ENCODE measurements at places on chromosomes 6 and 20.
A peak's percentile ranks its signal among the peaks of the same experiment; 100 is the strongest.

GRCh38 chr6:25176466-25176865 lies 102.7 kb upstream of the CARMIL1 start:
- DNase-seq, result no peak

DNA sequence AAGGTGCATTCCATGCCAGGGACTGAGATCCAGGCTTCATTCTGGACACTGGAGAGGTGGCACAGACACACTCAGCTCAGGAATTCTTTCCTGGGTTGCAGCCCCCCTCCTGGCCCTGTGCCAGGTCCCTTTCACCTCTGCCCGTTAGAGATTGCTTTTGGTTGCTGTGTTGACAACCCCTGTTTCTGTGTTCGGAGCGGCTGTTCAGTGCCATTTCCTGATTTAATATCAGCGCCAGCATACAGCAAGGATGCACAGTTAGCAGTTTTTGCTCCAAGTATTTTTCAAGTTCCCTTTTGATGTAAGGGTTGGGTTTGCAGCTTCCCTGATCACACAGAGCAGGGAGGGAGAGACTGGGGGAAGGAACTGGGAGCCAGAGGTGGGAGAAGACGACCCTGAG lies 8.5 kb upstream of the MAFB start:
- no peak for DNase-seq

- DNase-seq, result no peak
Observed at GRCh38 chr6:32969685-32970412, 1.5 kb downstream of the BRD2 start.

DNA sequence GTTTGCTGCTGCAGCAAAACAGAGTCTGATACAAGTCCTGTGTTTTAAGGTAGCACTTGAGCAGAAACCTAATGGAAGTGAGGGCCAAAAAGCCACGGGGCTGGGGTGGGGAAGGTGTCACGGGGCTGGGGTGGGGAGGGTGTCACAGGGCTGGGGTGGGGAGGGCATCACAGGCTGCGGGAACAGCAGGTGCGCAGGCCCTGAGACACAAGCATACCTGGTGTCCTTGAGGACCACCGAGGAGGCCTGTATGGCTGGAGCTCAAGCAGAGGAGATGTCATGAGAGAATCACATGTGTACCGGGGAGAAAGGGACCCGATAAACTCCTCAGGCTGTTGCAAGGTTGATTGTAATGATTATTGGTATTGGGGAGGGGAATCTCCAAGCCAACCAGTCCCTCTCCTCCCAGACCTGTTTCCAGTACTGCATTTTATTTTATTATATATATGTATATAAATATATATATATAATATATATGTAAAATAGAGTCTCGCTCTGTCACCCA lies 13.6 kb upstream of the SPO11 start:
- DNase-seq, result no peak

GRCh38 chr6:83597511-83597910 lies 85.2 kb downstream of the PRSS35 start:
- no peak for DNase-seq

GRCh38 chr20:1929460-1929859 lies 34.3 kb downstream of the SIRPA start:
- no peak for DNase-seq

DNA sequence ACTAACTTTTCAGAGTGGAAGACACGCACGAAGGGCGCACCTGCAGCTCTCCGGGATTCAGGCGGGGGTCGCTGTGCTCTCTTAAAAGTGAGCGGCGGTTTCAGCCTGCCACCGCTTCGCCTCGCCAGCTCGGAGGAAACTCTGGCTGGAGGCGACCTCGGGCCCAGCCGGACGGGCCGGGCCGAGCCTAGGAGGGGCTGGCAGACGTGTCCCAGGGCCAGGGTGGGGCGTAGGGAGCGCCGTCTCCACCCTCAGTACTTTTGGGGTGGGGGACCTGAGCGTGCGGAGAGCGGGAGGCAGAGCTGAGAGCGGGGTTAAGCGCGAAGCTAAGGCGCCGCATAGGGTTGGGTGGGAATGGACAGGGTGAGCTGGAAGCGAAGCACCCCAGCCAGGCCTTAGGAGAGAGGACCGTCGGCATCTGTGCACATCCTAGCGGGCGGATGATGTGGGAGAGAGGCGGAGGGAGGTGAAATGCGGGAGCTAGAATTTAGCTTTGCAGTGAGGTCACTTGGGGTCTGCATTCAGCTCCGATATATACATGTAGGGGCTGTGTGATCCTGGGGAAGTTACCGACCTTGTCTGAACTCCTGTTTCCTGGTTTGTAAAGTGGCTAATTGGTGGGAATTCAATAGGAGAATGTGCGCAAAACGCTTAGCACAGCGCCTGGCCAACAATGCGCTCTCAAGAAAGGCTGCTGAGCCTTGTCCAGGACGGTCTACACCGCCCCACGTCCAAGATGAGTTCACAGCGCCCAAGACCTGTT lies 6.5 kb upstream of the TFAP2A start:
- no peak for DNase-seq

DNA sequence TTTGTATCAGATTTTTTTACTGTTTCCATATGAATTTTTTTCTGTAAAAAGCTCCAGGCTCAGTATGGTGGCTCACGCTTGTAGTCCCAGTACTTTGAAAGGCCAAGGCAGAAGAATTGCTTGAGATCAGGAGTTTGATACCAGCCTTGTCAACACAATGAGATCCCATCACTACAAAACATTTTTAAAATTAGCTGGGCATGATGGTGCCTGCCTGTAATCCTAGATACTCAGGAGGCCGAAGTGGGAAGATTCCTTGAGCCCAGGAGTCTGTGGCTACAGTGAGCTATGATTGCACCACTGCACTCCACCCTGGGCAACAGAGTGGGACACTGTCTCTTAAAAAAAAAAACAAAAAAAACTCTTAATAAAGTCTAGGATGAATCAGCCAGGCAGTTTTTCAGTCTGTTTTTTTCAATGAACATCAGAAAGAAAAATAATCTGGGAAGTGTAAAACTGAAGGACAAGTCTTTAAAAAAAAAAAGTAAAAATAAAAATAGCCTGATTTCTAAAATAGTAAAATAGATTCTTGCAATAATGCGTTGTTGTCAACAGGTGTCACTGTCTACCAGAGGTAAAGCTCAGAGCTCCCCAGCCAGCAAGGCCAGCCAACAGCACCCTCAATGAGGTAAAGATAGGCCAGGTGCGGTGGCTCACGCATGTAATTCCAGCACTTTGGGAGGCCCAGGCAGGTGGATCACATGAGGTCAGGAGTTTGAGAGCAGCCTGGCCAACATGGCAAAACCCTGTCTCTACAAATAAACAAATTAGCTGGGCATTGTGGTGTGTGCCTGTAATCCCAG lies 9.3 kb upstream of the ATG5 start:
- DNase-seq, result no peak

GRCh38 chr6:137941995-137942394 lies 74.9 kb downstream of the TNFAIP3 start:
- DNase-seq, result no peak

GRCh38 chr20:35363190-35363589 lies 48.6 kb downstream of the UQCC1 start:
- peak; percentile 7 for DNase-seq

- no peak for DNase-seq
Observed at GRCh38 chr20:53884859-53885541, 185.4 kb downstream of the BCAS1 start.

GRCh38 chr6:15930207-15930606 lies 198.7 kb upstream of the MYLIP start:
- DNase-seq, result no peak

- no peak for DNase-seq
Observed at GRCh38 chr6:151624481-151624880, 130.7 kb downstream of the CCDC170 start.

GRCh38 chr6:50820869-50821264 lies 2.2 kb downstream of the TFAP2B start:
- DNase-seq, result no peak

GRCh38 chr20:48489046-48489463 lies 338.7 kb downstream of the PREX1 start:
- DNase-seq, result no peak

GRCh38 chr6:30244560-30244959 lies 31.4 kb upstream of the TRIM26 start:
- DNase-seq, result no peak

DNA sequence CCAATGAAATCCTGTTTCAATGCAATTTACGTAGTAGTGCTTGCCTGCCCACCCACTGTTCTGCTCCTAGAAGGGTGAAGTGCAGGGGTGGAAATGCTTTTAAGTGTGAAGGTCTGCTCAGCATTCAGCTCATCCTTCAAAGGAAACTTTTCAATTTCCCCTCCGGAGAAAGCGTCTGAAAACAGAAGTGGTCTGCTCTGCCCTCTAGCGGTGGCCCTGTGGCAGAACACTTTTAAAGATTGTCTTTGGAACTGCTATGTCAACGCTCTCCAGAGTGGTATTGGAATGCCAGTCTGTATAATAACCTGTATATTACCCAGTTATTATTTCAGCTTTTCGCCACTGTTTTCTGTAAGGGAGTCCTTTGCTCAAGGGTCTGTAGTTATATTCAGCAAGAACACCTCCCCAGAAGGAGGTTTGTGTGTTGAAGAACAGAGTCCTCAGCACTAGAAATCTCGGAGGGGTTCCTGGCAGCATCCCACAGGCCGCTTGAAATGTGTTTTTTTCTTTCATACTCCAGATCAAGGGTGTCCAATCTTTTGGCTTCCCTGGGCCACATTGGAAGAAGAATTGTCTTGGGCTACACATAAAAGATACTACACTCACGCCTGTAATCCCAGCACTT lies 63.1 kb upstream of the KLHL31 start:
- DNase-seq, result peak; percentile 63

GRCh38 chr20:38059832-38060231 lies 26.3 kb downstream of the RPRD1B start:
- DNase-seq, result no peak

GRCh38 chr20:63128956-63129355 lies 87.0 kb downstream of the YTHDF1 start:
- no peak for DNase-seq

DNA sequence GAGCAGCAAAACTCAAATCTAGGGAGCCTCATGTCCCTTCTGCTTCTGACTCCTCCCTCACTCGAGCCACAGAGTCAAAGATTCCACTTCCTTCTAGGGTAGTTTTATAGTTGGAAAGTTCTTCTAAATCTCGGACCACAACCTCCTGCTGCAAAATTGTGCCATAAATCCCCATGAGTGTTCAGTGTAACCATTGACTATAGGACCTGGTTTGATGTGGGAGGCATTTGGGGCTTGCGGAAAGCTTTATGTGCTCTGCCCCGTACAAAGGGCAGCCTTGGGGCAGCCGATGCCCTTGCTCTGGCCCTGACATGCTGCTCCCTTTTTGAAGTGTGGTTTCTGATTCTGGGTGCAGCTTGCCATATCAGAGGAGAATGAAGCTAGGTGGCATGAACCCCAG lies 43.6 kb upstream of the IER3 start:
- DNase-seq, result peak; percentile 6

DNA sequence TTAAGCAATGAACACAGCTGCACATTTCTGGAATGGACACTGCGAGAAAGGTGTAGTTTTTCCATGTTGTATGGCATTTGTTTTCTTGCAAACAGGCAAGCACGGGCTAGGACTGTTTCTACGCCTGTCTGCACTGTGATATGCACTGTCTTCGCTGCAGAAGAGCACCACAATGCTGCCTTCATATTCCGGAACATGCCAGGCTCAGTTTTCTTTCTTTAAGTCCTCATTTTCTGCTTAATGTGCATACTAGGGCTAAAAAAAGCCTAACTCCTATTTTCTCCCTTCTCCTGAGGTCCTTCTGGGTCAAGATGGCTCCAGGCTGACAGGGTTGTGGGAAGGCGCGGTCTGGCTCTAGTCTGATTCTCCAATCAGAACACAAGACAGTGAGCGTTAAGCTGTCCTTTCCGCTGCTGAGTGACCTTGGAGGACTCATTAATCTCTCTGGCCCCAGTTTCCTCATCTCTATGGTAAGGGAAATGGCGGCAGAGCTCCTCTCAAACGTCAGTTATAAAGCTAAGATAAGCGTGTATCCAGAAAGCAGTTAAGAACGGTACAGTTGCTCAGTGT lies 379.9 kb downstream of the C6orf118 start:
- DNase-seq, result no peak

- DNase-seq, result no peak
Observed at GRCh38 chr6:93139408-93140081, 279.8 kb downstream of the EPHA7 start.

DNA sequence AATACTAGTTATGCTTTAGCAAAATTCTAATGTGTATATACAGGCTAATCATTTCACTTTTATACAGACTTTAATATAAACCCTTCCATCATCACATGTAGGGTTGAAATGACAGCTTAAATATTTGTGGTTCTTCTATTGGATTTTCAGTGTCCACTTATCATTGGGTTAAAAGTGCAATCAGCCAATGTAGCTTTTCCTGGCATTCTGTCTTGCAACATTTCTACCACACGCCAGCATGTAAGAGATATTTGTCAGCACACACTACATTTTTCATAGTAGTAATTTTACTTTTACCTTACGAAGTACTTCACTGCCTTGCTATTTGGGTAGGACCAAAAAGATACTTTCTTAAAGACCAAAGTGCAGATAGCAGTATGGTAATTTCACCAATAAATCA lies 252.0 kb downstream of the TBX18 start:
- DNase-seq, result no peak

DNA sequence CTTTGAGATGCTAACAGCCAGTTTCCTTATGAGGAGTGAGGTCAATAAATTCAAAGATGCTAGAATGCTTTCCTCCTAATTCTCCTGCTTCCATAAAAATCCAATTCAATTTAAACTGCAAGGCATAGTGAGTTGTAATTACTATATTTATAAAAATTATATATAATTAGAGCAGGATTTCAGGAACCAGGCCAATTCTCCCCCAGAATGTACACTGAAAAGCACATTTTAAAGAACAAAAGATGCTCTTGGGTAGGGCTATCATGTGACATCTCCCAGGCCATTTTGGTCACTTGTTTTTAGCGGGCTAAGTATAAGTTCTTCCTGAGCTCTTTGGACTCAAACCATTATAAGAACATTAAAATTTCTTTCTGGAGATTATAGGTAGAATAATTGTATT lies 195.7 kb upstream of the KCNG1 start:
- DNase-seq, result no peak

- no peak for DNase-seq
Observed at GRCh38 chr20:62686869-62687830, 21.5 kb upstream of the NTSR1 start.

DNA sequence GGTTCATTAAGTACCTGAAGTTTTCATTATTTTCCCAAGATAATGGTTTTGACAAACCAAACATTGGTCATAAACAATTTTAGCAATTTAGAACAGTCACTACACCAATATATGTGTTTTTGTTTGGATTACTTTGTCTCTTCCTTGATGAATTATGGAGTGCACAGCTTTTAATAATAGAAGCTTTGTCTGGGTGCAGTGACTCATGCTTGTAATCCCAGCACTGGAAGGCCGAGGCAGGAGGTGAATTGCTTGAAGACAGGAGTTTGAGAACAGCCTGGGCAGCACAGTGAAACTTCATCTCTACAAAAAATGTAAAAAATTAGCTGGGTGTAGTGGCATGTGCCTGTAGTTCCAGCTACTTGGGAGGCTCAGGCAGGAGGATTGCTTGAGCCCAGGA lies 89.4 kb upstream of the ANKEF1 start:
- DNase-seq, result no peak

DNA sequence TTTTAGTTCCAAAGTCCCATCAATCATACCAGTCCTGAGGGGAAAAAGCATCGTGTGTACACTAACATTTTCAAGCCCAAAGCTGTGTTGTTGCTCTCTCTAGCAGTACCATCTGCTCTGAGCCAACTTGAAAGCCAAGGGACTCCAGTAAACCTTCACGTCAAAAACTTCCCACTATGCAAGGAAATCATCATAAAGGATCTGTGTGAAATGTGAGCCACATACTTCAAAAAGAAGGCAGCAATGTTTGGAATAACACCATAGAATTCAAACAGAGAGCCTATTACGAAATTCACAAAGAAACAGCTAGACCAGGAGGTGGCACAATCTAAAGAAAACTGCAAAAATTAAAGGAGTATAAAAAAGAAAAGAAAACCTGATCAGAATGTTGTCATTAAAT lies 399.8 kb upstream of the EPHA7 start:
- DNase-seq, result no peak

Measured in nucleus accumbens (tissue), 56 donors.